NCI-H1417 treated with DMSO at 0.1 percent for 48 hours (cell line): ENCODE measurements at places on chromosomes 3 and 15.
A peak's percentile ranks its signal among the peaks of the same experiment; 100 is the strongest.

GRCh38 chr3:66227915-66228314 is 7.1 kb downstream of the SLC25A26 start:
- no peak for DNase-seq

DNA sequence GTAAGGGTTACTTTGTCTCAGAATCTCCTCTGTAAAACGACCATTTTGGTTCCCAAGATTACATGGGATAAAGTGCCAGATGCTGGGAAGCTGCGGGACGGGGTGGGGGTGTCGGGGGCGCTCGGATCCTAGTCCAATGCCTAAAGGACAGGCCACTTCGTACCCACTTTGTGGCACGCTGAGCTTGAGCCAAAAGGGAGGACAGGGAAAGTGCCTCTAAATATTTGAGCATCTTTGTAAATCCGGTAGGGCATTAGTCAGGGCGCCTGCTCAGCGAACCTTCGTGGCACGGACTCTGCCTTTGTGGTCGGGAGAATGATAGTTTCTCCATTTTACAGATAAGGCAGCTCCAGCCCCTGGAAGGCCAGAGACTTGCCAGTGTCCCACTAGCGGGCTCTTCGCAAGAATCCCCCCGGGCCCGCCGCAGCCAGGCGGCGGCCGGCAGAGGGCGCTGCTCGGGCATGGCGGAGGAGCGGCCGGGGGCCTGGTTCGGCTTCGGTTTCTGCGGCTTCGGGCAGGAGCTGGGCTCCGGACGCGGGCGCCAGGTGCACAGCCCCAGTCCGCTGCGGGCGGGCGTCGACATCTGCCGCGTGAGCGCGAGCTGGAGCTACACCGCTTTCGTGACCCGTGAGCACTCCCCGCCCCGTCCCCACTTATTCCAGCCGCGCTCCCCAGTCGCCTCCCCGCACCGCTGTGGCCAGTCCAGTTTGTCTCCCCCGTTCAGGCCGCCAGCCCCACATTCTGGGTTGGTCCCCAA is 1.8 kb downstream of the RCCD1 start:
- DNase-seq = peak; percentile 28

- no peak for DNase-seq
Measured at GRCh38 chr15:73821181-73821580, 52.2 kb upstream of the TBC1D21 start.

- DNase-seq = no peak
Measured at GRCh38 chr15:25797936-25798901, 64.9 kb downstream of the ATP10A start.

- DNase-seq = no peak
Measured at GRCh38 chr3:78724859-78725258, 1042.9 kb downstream of the ROBO1 start.

- no peak for DNase-seq
Measured at GRCh38 chr3:53705774-53706173, 140.4 kb downstream of the CHDH start.

DNA sequence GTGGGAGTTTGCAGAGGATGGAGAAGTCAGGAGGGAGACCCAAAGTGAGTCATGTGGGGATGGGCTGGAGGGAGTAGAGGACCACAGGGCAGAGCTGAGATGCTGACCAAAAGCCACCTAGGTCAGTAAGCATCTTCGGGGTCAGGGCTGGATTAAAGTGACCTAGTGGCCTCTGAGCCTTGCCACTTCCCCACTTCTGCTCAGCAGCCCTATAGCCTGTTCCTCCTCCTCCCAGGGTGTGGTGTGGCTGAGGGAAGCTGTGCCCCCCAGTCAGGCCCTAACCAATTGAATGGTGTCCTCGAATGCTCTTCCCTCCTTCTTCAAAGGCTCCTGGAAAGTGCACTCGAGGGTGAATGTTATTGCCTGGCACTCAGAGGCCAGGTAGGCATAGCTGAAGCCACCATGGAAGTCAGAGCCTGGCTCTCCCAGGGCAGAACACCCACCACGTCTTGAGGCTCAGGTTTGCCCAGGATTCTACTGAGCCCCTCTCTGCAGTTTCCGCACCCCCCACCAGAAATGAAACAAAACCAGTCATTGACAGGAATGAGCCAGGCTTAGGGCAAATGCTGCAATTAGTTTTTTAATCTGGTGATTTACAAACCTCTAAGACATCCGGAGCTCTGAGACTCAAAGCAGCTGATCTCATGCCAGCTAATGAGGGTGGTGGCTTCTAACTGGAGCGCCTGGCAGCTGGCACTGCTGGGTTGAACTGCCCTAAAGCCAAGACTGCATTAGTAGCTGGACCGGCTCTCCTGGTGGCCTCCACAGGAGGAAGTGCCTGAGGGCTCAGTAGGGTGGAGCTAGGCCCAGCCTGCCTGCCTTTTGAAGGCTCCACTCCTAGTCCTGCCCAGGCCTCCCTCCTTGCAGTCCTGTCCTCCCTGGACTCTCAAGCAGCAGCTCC is 26.0 kb upstream of the VIPR1 start:
- no peak for DNase-seq

- DNase-seq = no peak
Measured at GRCh38 chr3:48404440-48405342, 25.2 kb downstream of the PLXNB1 start.

DNA sequence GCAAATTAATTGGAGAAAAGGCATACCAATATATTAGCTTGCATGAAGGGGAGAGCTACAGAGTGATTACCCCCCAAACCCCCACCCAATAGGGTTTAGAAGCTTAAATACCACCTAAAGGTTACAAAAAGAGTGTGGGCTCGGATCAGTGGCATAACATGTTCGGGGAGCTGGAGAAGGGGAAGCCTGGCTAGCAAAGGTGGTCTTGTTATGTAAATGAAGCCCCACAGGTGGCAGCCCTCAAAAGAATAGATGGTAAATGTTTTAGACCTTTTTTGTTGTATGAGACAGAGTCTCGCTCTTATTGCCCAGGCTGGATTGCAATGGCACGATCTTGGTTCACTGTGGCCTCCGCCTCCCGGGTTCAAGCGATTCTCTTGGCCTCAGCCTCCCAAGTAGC is 10.9 kb upstream of the PXK start:
- no peak for DNase-seq

GRCh38 chr15:87493803-87494202 is 762.7 kb downstream of the NTRK3 start:
- no peak for DNase-seq

DNA sequence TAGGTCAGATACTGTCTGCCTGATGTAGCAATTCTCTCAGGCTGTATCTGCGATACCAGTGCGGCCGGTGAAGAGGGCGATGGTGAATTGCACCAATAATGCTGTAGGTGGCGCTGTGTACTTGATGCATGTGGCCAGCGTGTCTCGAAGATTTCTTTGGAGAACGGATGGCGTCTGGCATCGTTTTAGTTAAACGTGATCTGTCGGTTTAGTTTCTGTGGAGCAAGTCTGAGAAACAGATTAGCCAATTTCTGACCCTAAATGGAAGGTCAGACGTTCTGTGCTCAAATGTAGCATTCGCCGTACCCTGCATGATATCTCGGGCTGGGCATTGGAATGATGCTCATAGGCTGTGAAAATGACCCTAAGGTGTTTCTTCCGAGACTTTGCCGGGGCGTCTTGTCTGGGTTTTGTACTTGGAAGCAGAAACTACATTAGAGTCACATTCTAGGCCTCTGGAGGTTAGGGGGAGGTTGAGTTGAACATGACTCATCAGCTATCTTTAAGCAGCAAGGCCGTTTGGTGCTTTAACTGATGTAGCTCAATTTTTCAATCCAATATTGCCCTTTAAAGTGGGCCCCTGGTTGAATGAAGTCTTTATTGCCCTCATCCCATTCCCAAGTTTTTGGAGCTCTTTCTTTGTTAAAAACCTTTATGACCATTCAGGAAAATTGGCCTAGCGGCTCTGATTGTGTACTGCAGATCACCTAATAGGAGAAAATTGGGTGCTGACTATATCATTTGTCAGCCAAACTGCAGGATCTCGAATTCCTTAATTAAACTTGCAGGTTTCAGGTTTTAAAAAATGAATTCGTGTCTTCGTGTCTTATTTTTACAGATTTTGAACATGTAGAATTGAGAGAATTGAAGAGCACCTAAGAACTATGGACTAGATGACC is 80.0 kb downstream of the SQOR start:
- DNase-seq = peak; percentile 5

GRCh38 chr3:154112146-154112852 is 8.9 kb upstream of the ARHGEF26 start:
- no peak for DNase-seq

- DNase-seq = no peak
Measured at GRCh38 chr15:99324082-99324620, 72.9 kb downstream of the LRRC28 start.

DNA sequence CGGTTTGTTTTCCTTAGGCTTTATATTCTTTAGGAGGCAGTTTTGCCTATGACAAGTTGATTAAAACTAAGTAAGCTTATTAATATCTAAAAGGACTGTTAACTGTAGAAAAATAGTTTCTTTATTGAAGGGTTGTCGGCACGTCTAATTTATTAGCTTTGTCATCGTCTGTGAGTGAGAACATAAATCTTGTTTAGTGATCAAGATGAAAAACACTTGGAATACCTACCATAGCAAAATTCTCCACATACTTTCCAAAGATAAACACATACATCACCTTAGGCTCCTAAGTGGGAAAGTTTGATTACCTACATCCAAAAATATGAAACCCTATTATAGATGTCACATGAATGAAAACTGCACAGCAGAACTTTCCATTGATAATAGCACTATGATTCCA is 139.1 kb upstream of the BNIP2 start:
- no peak for DNase-seq

GRCh38 chr15:51093488-51093838 is 1.2 kb downstream of the TNFAIP8L3 start:
- DNase-seq = no peak

- peak; percentile 25 for DNase-seq
Measured at GRCh38 chr15:66946578-66947164, 118.7 kb upstream of the SMAD3 start.

- DNase-seq = peak; percentile 33
Measured at GRCh38 chr3:177431525-177432176, 234.4 kb upstream of the TBL1XR1 start.

- no peak for DNase-seq
Measured at GRCh38 chr3:41251593-41251992, 52.3 kb downstream of the CTNNB1 start.

DNA sequence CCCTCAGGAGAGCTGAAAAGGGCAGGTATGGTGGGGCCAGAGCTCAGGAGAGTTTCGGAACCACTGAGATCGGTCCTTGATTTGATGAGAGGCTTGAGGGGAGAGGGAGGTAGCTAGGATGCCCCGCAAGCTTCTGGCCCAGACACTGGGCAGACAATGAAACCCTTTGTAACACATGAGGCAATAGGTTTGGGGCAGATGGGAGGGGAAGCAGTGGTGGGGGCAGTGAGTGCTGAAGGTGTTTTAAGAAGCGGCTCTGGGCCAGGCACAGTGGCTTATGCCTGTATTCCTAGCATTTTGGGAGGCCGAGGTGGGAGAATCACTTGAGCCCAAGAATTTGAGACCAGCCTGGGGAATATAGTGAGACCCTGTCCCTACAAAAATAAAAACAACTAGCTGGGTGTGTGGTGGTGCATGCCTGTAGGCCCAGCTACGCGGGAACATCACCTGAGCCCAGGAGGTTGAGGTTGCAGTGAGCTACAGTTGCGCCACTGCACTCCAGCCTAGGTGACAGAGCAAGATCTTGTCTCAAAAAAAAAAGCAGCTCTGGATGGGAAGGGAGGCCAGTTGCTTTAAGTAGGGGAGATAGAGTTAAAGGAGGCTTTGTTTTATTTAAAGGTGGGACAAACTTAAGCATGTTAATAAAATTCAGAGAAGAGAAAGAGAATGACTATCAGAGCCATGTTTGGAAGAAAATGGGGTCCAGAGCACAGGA is 9.6 kb upstream of the SNX22 start:
- DNase-seq = no peak

GRCh38 chr3:52820736-52821135 is 9.7 kb downstream of the ITIH4 start:
- no peak for DNase-seq

- no peak for DNase-seq
Measured at GRCh38 chr3:141052201-141053069, 1.3 kb downstream of the SPSB4 start.

GRCh38 chr3:88641033-88641604 is 466.3 kb upstream of the EPHA3 start:
- DNase-seq = no peak

- no peak for DNase-seq
Measured at GRCh38 chr3:63064209-63064755, 189.1 kb upstream of the CADPS start.

- DNase-seq = no peak
Measured at GRCh38 chr3:61896251-61896650, 334.9 kb downstream of the PTPRG start.

- no peak for DNase-seq
Measured at GRCh38 chr3:57007521-57008460, 52.7 kb upstream of the SPATA12 start.

- no peak for DNase-seq
Measured at GRCh38 chr15:68617001-68617400, 38.2 kb downstream of the CORO2B start.

GRCh38 chr3:55061720-55062034 is 133.8 kb upstream of the LRTM1 start:
- no peak for DNase-seq

GRCh38 chr3:18246336-18247060 is 178.6 kb downstream of the SATB1 start:
- DNase-seq = no peak

DNA sequence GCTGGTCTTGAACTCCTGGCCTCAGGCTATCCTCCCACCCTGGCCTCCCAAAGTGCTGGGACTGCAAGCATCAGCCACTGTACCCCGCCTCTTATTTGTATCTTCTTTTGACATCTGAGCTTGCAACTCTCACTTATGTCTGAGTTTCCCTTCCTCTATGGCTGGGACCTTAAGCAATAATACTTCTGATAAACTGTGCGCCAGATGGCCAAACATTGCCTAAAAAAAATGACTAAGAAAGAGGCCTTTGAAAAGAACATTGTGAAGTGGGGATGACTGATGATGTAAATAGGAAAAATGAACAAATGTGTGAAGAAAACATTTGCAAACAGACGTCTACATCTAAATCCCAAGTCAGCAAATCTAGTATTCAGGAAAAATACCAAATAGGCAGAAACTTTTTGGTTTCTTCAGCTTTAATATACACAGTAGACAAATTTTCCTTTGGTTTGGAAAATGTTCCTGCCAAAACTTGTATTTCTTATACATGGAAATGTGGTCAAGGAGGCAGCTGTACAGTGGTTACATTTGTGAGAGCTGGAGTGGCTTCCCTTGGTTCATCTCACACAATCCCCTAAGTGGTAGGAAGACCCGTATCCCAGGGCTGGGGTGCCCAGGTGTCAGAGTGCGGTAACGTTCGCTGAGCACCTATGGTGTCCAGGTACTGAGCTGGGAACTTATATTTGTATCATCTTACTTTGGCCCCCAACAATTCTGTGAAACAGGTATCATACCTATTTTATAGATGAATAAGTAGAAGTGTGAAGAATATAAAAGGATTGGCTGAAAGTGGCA is 11.6 kb upstream of the TFRC start:
- no peak for DNase-seq

DNA sequence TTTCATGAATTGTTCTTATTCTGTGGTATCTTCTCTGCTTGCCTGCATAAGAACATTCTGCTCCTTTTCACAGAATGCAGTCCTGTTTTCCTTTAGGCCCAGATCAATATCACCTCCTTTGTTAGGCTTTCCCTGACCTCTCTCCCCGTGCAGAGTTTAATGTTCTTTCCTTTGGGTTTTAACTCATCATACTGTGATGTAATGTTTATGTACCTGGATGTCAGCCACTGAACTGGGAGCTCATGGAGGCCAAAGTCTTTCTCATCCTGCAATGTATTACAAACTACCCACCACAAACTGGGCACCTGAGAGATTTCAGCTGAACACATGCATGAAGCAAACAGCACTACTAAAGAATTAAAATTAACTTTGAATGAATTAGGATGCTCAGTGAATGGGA is 192.8 kb upstream of the RORA start:
- DNase-seq = no peak
